ENCODE measurements at places on chromosomes 3 and 15. TPM values are rescaled to one million over a fixed set of nuclear protein-coding genes. Genes with fewer than 3 reads are reported as not detected.

GRCh38 chr15:77515613-77516012, 94.9 kb downstream of the HMG20A start:
- DNase-seq, result no peak

Gene SSUH2
- 0.76 TPM for total RNA-seq

DNA sequence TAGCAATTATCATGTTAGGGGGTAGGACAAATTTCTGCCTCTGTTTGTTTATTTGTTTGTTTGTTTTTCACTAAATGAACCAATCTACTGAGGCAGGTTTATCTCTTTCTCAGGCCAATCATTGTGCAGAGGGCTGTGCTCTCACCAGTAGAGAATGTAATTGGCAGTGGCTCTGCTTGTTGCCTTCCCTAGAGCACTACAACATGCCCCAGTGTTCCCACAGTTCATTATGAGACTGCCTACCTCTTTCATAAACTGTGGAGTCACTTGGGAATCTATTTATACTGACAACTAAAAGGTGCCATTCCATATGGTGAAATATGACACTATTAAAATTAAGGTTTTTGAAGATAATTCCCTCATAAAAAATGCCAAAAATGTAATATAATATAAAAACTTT, 196.3 kb upstream of the ALCAM start:
- no peak for DNase-seq

- DNase-seq, result no peak
These were observed 50.7 kb upstream of the INSYN1 start for GRCh38 chr15:73803806-73804205.

Gene GOLGA6A
- total RNA-seq, result 0.39 TPM

DNA sequence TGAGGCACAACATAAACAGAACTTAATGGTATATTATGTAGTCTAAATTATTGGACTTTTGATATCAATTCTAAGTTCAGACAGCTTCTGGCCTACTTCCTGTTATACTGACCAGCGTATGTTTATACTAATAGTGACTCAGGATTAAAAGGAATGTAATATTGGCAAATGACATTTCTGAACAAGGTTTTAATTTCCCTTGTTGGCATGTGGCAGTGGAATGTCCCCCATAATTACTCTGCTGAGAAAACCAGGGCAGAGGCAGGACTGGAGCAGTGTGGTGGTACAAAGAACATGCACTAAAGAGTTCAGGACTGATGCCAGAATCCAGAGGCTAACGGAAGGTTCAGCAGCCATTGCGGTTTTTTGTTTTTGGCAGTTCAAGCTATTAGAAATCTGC, 184.0 kb downstream of the KCNAB1 start:
- no peak for DNase-seq

- DNase-seq, result no peak
These were observed 129.0 kb downstream of the RPL22L1 start for GRCh38 chr3:170740726-170741591.

Gene TPM1
- total RNA-seq, result 22.5 TPM

DNA sequence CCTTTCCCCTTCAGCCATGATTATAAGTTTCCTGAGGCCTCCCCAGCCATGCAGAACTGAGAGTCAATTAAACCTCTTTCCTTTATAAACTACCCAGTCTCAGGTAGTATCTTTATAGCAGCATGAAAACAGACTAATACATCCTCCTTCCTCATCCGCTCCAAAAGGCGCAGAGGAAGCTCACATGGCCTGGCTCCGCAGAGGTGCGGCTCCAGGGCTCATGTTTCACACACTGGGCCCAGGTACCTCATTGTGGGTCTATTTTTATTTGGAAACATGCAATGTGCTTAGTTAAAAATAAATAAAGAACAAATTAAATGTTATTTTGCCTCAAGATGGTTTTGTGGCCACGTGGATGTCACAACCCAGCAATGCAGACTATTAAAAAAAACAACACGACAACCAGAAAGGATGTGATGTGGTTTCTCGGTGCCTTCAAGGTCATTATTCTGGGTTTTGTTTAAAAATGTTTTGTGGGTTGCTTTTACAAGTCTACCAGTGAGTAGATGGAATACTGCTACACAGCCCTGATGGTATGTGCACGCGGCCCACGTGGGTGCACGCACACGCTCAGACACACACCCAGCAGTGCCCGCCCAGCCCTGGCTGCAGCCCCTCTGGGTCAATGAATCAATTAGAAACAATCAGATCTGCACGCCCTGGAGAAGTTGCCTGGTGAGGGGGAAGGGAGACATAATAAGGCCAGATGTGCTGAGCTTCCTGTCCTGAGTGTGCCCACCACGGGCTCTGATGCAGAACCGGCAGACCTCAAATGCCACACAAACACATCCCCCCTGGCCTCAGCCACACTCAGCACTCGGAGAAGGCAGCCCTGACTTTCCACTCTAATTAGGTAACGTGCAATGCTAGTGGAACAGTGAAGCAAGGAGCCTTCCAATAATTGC, 140.1 kb downstream of the ADAMTS17 start:
- no peak for DNase-seq

Gene SLC22A13
- 0.47 TPM for total RNA-seq

Gene MYO5C
- 34.0 TPM for total RNA-seq

DNA sequence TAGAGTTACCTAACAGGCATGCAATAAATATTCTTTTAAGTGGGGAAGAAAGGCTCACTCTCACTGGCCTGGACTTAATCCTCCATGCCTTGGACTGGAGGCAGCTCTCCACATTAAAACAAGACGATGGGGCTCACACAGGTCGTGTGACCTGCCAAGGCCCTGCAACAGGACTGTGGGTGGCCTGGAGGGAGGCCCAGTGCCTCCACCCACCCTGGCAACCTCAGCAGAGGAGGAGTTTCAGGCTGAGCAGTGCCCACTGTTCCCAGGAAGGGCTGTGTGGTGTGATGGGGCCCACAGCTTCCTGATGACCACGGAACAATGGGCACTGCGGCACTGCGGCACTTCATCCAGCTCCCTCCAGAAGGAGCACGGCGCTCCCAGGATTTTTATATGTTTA, 5.5 kb downstream of the UROC1 start:
- no peak for DNase-seq

DNA sequence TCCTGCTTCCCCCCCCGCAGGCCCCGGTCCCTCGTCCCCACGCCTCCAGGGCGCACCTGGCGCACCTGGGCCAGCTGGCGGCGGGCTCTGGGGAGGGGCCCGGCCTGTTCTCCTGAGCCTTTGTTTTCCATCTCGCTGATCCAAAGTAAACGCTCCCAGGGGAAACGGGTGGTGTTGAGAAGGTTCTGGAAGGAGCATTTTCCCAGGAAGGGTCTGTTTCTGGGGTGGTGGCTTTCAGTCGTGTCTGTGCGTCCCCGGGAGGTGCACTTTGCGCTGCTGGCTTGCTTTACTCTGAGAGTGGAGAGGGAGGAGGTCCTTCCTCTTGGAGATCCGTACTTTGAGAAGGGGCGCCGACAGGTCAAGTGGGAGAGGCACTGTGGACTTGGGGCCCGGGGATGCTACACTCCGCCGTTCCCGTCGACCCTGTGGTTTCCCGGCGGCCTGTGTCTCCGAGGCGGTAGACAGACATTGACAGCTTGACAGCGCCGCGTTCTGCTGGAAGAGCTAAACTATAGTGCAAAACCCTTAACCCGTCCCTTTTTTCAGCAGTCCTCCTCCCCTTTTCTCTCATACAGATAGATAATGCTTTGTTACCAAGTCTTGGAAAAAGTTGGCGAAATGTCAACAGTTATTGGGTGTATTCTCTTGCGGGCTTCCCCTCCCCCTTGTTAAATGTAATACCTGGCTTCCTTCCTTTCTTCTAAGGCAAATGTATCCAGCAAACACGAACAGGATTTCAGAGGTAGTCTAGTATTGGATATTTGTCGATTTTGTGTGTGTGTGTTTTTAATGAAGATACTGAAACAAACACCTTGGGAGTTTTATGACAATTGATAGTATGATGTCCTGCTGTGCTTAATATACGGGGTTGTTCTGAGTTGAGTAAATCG, 6.5 kb downstream of the TPM1 start:
- no peak for DNase-seq

Data from HCT116 (cell line).